ENCODE measurements at places on chromosomes 2 and 18.

DNA sequence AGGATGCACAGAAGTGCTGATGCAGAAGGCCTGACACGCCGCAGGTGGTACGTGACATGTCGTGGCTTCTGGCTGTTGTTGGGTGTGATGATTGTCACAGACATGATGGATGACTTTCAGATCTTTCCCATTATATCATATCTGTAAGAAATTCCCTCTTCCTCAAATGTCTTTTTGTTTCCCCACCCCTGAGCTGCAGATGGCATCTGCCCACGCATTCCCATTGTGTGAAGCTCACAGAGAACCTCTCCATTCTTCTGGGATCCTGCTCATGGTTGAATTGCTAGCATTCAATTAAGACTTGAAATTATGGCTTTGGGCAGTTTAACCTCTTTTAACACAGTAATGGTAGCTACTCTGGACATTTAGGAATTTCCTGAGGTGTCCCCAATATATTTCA, 28.3 kb upstream of the EPHA4 start:
- no peak for DNase-seq

DNA sequence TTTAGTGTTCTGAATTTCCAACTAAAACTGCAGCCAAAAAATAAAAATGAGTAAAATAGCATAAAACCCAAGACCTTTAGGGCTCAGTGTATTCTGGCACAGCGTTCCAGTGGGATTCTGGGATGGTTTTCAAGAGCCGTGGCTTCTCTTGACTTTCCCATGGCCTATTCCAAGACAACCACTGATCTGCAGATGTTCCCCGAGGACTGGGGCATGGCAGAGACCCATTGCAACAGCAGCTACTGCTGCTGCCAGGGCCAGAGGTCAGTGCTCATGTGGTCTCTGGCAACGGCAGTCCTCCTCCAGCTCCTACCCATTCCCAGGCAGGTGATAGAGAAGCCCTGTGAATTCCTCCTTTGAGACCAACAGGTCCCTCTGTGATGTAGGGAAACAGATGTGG, 26.8 kb downstream of the TNP1 start:
- no peak for DNase-seq

- no peak for DNase-seq
Observed at GRCh38 chr2:10022041-10022421, 21.3 kb upstream of the KLF11 start.

DNA sequence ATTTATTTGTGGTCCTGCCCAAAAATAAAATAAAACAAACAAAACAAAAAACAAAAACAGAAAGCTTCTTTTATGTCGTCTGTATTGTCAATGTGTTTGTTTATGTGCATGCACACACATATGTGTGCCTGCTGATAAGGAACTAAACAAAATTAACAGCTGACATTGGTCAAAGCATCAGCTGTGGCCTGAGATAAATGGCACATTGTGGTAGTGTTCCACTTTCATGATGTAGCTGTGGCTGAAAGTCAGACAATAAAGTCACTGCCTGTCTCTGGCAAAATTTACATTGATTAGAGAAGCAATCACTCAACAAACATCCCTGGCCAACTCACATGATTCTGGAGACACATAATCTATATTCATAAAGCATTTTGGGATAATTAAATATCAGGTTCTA, 203.4 kb upstream of the PIK3C3 start:
- no peak for DNase-seq

- DNase-seq: no peak
Observed at GRCh38 chr2:221293949-221294742, 278.0 kb downstream of the EPHA4 start.

DNA sequence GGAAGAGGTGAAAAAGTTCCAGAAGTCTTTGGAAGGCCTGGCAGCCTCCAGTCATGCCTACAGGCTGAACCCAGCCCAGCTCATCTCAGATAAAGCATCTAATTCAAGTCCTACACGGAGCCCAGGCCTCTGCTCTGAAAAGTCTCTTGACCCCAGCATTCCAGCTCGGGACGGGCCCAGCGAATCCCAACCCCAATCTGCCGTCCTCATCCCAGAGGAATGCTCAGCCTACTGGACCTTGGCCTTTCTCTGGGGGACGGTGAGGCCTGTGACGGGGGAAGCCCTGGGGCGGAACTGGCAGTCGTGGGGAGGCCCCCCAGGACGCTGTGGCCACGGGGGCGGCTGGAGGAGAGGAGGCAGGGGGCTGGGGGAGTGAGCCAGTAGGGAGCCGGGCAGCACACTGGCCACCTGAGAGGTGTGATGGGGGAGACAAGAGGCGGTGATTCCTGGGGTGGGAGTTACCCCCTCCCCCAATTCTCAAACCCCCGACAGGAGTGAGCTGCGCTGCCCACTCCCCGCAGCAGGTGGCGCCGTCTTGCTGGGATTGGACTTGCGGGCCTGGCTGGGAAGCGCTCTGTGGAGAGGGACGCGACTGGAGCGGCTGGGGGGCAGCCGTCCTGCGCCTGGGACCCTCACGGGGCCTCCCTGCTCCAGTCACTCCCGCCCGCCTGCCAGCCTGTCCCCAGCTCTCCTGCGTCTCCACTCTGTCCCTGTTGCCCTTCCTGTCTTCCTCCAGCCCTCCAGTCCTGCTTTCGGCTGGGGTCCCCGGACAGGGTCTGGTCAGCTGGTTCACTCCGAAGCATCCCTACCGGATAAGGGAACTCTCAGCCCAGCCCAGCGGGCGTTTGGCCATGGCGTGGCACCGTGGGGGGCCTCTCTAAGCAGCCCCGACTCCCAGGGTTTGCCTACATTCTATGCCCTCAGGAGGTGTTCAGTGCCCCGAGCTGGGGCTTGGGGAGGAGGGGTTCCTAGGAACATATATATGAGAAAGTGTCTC, 182.6 kb upstream of the HAAO start:
- peak; percentile 78 for DNase-seq

GRCh38 chr2:231691251-231691772, 17.0 kb upstream of the PTMA start:
- no peak for DNase-seq

DNA sequence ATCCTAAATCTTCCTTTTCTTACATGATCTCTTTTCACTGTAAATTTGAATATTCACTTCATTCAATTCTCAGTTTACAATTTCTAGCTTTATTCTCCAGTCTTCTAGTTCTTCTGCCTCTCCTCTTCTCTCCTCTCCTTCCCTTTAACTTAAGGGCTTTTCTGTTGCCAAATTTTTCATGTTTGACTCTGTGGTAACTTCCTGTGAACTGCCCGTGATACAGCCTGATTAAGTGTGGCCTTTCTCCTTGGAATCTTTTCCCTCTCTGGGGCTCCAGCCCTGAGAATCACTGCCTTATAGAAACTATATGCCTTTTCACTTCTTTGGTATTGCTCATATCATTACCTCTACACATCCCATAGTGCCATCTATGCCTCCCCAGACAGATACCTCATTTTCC, 1923.8 kb upstream of the CELF4 start:
- DNase-seq: no peak

- no peak for DNase-seq
Observed at GRCh38 chr2:239544143-239544917, 143.5 kb upstream of the HDAC4 start.
